ENCODE measurements at places on chromosomes 3 and 15.
A peak's percentile ranks its signal among the peaks of the same experiment; 100 is the strongest.

GRCh38 chr15:58081456-58081855 is 15.9 kb upstream of the ALDH1A2 start:
- DNase-seq, result no peak

GRCh38 chr3:174438501-174439145 is 420.5 kb upstream of the NAALADL2 start:
- no peak for DNase-seq

DNA sequence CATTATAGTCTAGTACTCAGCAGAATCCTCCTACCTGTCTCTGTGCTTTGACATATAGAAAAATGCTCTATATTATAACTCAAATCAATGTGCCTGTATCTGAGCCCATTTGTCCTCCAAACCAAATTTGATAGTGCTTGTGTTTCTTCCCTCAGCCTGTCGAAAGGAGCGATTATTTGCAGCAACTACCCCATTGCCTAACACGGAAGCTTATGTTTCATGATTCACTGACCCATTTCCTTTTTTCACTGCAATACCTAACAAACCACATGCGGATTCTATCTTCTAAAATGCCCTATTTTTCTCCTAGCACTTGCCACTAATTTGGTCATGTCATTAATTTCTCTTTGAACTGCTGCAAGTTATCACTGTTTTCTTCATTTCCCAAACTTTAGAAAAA is 1220.6 kb upstream of the CADM2 start:
- no peak for DNase-seq

GRCh38 chr3:128864351-128864811 is 15.0 kb upstream of the ACAD9 start:
- DNase-seq, result no peak

DNA sequence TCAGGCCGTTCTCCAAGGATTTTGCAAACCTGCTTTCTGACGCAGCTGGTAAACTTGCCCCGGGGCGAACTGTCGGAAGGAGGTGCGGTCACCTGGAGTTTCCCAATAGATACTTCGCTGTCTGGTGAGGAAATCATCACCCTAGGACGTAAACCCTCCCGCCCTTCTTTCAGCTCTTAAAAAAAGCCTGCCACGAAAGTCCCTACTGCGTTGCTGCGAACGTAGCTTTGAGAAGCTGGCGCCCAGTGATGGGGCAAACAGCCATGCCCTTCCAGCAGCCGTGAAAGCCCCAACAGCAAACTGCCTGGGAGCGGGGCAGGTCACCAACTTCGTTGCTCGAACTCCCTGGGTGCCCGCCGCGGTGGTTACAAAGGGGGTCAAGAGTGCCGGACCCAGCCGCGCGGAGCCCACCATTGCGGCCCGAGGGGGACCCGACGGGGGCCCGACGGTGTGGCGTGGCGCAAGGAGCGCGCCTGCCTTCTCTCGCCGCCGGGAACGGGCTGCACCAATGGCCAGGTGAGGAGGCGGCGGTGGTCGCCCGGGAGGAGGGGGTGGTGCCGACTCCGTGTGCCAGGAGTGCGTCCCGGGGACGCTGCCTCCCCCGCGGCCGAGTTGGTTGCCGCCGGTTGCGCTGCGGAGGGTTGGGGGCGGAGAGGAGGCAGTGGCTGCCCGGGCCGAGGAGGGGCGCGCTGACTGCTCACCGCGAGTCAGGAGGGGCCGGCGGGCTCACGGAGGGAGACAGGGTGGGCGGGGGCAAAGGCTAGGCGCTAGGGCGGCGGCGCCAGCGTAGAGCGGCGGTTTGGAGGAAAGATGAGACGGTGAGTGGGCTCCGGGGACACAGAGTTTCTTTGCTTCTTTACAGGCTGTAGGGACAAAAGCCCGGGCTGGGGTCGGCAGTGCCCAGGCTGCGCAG is at the start of gene PHLDB2:
Gene PHLDB2, plus strand, starts transcription at position 205 of the 913 bp plus-strand sequence. CDS start 24,813 bp downstream, outside the sequence.
- DNase-seq, result peak; percentile 47

- DNase-seq, result no peak
Measured at GRCh38 chr3:185931777-185932612, 5.8 kb downstream of the TRA2B start.

DNA sequence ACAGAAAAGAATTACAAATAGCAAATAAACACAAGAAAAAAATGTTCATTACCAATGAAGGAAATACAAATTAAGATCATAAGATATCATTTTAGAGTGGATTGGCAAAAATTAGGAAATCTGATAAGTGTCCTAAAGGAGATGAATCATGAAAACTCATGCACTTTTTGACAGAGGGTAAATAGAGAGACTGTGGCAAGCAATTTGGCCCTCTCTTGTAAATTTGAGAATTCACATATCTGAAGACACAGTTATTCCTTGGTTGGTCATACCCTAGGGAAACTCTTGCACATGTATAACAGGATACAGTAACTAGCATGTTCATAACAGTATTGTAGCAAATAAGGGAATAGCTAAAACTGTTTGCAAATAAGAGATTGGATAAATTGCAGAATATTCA is 246.0 kb upstream of the GADL1 start:
- no peak for DNase-seq

DNA sequence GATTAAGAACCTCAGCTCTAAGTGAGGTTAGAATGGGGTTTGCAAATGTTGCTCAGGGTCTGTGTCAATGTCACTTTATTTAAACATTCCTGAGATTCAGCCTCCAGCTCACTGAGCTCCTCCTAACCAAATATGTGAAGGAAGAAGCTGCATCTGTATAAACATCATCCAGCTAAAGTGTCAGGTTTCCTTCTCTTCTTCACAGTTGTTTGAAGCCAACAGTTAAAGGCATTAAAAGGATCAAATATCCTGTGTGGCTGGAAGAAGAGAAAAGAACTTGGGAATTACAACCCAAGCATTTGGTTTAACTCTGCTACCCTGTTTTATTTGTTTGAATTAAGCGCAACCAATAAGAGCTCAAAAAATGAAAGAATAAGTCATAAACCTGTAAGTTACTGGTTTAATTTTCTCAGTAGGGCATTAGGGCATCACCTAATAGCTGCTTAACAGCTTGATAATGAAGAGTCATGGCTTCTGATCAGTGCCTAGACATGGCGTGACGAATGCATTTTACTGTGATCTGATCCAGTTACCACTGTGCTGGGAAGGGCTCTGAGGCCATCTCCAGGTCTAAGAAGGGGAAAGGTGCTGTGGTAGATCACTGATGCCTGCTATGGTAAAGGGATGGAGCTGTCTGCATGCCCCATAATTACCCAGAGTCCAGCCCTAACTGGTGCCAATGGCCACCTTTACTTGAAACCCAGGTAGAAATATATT is 165.7 kb upstream of the TSC22D2 start:
- DNase-seq, result no peak

- DNase-seq, result no peak
Measured at GRCh38 chr15:96349857-96350720, 19.6 kb downstream of the NR2F2 start.

DNA sequence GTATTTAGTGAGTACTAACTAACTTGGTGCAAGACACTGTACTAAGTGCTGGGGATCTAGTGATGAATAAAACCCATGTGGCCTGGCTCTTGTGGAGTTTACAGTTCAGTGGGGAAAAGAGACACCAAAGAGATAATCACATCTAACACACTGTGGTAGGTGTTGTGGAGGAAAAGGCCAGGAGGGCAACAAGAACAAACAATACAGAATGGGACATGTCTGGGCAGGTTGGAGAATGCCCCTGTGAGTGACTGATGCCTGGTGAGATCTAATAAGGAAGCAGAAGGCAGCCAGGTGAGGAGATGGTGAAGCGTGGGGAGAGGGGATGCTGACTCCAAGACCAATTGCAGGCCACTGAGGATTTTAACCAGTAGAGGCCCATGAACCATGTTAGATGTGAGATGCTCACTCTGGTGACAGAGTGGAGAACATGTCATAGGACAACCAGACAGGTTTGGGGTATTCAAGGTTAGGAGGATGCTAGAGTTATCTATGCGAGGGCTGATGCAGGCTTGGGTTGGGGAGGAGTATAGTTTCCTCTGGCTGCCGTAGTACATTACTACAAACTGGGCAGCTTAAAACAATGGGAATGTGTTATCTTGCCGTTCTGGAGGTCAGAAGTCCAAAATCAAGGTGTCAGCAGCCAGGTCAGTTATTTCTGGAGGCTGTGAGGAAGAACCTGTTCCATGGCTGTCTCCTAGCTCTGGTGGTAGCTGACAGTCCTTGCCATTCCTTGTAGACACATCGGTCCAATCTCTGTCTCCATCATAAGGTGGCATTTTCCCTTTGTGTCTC is 81.4 kb downstream of the ARNT2 start:
- DNase-seq, result no peak

GRCh38 chr3:192834428-192834827 is 83.2 kb downstream of the MB21D2 start:
- DNase-seq, result no peak

- DNase-seq, result no peak
Measured at GRCh38 chr3:156670077-156670476, 4.3 kb upstream of the TIPARP start.

DNA sequence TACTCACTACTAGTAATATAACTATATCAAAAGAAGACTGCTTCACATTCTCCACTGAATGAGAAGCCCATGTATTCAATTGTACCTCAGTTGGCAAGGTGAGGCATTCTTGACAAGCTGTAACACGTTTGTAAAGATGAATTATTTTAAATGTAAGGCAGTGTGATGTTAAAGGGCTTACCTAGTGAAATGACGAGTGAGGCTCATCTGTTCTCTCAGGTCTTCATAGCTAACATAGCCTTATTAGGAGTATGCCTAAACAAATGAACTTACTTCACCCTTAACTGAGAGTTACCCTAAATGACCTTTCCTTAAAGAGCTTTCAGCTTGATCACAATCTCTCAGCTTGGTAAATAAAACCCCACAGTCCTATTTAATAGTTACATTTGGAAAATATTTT is 127.3 kb downstream of the FEZF2 start:
- no peak for DNase-seq

- no peak for DNase-seq
Measured at GRCh38 chr3:197458906-197459470, 96.8 kb downstream of the BDH1 start.

- DNase-seq, result no peak
Measured at GRCh38 chr15:92763459-92763858, 107.9 kb upstream of the FAM174B start.

DNA sequence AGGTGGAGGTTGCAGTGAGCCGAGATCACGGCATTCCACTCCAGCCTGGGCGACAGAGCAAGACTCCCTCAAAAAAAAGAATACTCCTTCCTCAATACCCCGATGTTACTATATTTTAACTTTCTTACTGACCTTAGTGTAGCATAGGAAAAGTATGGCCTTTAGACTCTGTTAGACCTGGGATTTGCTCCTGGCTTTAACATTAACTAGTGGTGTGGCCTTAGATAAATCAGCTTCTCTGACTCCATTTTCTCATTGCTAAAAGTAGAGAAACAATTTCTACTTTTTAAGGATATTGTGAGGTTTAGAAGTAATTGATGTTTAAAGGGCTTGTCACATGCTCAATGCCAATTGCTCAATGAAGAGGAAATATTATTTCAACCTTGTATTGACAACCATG is 7.6 kb upstream of the IL1RAP start:
- DNase-seq, result no peak

- DNase-seq, result no peak
Measured at GRCh38 chr15:41922353-41922752, 28.5 kb upstream of the SPTBN5 start.

- no peak for DNase-seq
Measured at GRCh38 chr3:105843994-105844393, 24.8 kb downstream of the CBLB start.

- DNase-seq, result no peak
Measured at GRCh38 chr15:51253366-51253765, 85.0 kb downstream of the CYP19A1 start.

DNA sequence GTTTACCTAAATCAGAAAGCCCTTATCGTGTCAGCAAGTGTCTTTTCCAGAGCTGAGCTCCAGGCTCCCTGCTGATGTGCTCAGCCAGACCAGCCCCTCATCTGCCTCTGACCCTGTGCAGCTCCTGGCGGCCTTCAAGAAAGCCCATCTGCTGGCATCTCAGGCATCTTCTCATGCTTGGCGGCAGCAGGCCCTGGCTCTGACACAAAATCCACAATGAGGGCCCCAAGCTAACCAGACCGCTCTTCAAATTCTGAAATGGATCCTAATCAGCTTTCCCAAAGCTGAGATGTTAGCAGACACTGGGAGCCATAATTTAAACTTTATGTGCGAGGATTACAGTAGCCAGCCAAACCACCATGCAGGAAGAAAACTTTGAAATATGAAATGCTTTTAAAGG is 50.8 kb upstream of the CTDSPL start:
- DNase-seq, result no peak

DNA sequence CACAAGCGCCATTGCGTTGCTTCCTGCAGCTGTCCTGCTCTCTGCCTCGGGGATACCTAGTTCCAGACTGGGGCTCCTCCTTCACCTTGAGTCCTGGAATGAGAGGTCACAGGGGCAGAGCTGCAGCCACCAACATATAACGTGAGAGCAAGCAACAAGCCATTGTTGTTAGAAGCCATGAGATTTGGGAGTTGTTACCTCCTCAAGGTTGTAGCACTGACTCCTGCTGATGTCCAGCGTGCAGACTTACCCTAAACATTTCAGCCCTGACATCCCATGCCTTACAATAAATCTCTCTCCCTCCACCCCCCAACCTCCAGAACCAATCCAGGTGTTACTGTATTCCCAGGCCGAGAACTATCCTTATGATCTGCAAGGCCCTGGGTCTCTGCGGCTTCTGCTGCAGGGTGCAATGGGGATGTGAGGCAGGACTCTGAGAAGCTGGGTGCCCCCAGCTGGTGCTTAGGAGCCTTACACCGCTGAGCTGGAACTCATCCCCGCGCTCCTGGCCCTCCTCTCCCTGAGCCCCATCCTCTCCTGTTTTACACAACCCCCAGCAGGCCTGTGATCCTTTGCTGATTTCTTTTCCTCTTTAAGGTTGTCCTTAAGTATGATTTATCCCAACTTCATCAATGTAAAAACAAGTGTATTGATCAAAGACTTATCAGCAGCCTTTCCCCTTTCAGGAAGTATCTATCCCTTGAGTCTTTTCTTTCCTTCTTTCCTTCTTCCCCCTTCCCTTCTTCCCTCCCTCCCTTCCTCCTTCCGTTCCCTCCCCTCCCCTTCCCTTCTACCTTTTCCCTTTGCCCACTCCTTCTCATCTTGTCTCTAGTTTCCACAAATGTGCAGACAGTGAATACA is 84.2 kb upstream of the ABHD2 start:
- DNase-seq, result no peak

DNA sequence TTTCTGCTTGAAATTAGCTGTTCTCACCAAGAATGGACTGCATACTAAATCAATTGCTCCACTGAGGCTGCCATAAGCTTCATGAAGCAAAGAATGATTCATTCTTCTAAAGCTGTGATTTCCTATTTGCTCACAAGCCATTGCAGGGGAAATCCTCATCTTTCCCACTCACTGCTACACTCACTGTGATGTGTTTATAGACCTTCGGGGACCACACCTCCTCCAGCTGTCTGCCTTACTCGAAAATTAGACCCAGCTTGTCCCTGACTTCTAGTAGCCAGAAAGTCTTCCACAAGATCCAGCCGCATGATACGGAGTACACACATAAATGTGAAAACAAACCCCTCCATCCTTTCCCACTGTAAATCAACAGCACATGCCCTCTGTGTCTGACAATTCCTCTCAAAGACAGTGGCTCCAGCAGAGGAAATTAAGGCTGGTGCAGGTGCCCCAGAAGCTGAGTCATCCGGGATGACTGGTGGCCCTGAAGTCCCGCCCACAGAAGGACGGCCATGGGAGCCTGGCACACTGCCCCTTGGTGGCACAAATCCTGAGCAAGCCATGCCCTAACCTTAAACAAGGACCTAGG is 172.0 kb downstream of the STT3B start:
- peak; percentile 14 for DNase-seq
